ENCODE measurements at places on chromosomes 1 and 21.

DNA sequence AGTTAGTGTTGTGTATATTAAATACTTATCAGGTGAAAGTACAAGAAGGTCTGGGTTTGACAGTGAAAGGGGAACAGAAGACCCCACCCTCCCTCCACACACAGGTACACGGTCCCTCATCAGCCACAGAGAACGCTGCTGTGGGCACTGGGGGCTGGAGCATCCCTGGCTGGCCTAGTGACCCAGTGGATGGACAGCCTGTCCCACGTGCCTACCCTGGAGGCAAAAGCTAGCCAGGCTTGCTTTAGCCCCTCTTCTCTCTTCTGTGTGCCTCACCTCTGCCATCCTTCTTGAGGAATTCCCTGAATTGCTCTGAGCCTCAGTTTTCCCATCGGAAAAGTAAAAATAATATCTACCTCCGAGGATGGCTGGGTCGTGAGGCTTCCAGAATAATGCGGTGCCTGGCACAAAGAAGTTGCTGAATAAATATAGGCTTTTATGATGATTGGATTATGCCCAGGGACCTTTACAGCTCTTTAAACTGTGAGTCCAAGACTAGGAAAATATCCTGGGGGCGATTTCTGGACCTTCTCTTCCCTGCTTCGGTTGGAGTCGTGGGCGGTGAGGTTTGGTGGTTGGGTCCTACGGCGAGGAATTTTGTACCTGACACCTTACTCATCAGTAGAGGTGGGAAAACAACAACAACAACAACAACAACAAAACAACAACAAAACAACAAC lies 918 bp downstream of the IFNLR1 start:
- no peak for DNase-seq

GRCh38 chr1:29757866-29758780 lies 521.8 kb downstream of the PTPRU start:
- DNase-seq = no peak

GRCh38 chr21:27248814-27249213 lies 281.9 kb upstream of the ADAMTS5 start:
- no peak for DNase-seq

GRCh38 chr1:201089596-201089995 lies 22.6 kb downstream of the CACNA1S start:
- no peak for DNase-seq

- DNase-seq = no peak
These were observed 2.1 kb downstream of the ENTREP3 start for GRCh38 chr1:155253208-155253607.

GRCh38 chr21:18443085-18443484 lies 39.5 kb upstream of the TMPRSS15 start:
- no peak for DNase-seq

DNA sequence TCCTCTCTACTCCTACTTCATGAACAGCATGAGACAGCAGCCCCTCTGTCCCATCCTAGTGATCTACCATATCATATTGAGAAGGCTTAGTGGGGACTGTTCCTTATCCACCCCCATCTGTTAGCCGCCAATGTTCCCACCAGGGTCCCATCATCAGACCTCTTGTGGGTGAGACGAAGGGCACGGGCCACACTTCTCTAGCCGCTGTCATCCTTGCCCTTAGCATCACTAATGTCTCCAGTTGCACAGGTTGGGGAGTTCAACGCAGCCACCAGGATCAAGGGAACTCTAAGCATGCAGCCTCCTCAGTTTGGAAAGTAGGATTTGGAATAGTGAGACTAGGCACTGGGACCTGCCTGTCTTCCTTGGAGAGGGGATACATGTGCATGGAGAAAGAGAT lies 20.1 kb downstream of the INKA2 start:
- DNase-seq = no peak

GRCh38 chr1:153680120-153680403 lies 1.6 kb downstream of the NPR1 start:
- no peak for DNase-seq

- DNase-seq = peak; percentile 48
These were observed 331.6 kb downstream of the SRGAP2C start for GRCh38 chr1:121516234-121516967.

DNA sequence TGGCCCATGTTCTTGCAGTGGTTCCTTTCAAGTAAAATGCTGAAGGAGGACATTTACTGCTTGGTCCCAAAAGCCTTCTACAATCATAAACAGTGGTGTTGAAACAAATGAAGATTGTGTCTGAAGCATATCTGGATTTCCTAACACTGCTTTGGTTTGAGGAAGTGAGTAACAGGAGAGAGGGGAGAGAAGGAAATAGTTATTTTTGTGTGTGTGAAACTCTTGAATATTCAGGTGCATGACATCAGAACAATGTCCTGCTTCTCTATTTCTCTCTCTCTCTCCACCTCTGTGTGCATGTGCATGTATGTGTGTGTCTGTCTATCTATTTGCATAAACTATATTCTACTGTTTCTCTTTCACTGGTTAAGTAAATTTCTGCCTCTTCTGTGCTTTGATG lies 61.4 kb upstream of the TNFSF18 start:
- DNase-seq = no peak

DNA sequence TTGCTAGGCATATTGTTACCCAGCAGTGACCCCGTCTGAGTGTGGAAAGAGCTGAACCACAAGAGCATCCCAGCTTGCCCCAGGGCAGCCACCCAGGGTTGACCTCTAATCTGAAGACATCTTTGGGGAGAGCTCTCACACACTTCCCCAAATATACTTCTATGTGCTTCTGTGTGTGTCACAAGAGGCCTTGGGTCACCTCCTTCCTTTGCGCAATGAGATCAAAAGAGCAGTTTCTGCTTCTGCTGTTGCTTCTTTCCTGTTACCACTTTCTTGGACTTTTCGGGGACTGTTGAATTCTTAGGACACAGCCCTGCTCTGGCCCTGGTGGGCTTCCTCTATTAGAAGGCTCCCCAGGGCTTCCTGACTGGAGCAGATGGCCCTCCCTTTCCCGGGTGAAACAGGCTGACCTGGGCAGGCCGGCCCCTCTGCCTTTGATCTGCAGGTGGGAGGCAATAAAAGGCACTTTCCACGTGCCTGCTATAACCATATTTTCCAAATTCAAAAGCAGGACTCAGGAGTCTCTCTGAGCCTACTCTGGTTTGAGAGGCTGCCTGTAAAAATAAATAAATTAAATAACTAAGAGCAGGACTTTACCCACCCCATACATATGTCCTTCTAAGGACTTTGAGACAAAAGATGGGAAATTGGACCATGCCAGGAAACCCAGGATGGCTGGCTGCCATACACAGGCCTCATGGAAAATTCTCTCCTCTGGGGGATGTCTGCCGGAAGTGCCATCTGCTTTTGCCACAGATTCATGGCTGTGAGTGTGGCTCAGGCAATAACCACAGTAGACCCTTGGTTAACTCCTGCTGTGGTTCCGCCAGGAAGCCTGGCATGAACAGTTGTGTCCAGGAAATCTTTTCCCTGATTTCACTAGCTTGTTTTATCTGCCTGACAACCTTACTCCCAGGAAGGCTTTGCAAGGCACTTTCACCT lies 28.3 kb upstream of the RCSD1 start:
- no peak for DNase-seq

- DNase-seq = no peak
These were observed 2.9 kb upstream of the HTR6 start for GRCh38 chr1:19661721-19662228.

Measured in immature natural killer cell (primary cell).